ENCODE measurements at places on chromosomes 1 and 21. TPM values are rescaled to one million over a fixed set of nuclear protein-coding genes. Genes with fewer than 3 reads are reported as not detected.
A peak's percentile ranks its signal among the peaks of the same experiment; 100 is the strongest.

DNA sequence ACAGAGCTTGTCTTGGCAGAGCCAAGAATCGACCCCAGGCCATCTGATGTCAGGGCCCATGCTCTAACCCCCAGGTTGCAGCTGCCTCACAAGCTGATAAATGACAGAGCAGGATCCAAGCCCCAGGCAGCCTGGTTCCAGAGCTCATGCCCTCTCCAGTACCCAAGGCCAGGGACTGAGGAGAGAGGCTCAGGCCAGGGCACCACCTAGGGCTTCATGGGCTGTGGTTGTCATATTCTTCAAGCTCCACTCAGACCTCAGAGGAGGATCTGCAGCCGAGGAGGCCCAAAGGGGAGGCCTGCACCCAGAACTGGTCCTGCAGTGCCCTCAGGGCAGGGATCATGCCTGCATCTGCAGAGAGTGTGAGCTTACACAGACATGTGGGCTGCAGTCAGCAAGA lies 301.1 kb downstream of the MATN1 start:
- no peak for ATAC-seq

GRCh38 chr1:57800376-57800775 lies 376.5 kb upstream of the DAB1 start:
- no peak for ATAC-seq

Gene C4BPA
- total RNA-seq = not detected

DNA sequence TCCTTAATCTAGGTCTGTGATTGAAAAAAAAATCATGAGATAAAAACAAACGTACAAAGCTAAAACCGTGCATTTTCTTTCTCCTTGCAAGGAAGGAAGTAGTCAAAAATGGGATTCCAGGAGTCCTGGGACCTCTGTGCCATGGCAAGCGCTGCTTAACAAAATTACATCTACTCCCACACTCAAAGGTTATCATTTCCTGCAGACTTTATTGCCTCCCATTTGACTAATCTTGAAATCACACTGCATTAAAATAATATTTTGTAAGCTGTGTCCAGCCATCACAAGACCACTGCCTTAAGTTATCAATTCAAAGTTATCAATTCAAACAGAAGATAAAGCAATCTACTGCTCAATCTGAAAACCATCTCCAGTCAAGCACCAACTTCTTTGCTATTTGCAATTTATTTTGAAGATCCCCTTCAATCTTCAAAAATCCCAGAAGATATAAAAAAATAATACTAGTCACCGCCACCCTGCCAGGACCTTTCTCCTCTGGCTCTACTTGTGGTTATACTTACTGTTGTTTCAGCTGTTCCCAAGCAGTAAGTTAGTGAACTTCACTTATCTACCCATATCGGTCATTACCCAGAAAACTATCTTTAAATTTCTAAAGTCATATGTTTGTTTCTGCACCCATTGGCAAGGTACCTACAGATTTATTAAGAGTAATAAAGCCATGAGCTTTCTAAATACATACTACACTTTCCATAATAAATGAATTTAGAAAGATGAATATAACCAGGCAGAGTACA lies 38.1 kb upstream of the RAP1GAP start:
- ATAC-seq = no peak

- no peak for ATAC-seq
Measured at GRCh38 chr21:44910229-44911067, 10.3 kb downstream of the ITGB2 start.

Gene LAMTOR5
- total RNA-seq = 277 TPM

DNA sequence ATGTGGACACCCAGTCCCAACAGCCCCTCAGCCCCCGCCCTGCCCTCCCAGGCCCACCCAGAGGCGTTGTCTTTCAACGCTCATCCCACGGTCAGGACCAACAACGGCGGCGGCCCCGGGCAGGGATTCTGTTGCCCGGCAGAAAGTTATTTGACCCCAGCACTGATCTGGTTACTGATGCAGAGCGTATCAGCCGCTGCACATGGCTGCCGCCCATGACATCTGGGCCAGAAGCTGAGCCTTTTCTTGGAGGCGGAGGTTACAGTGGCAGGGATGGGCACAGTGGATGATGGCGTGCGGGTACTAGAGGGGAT lies 127.1 kb upstream of the ARHGEF16 start:
- no peak for ATAC-seq

DNA sequence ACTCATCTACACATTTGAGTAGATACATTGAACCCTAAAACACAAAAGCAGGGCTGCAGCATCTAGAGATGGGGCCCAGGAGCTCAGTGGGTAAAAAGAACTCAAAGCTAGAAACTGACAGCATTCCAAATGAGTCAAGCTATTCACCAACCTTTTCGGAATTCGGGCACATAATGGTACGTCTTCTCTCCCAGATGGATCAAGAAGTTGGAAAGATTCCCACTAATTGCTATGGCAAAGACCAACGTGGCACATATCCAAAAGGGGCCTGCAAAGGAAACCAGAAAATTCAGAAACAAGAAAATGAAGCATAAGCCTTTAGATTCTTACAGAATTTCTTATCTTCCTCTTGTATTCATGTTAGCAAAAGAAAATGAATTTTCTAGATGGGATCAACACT lies 18.4 kb downstream of the YIPF1 start:
- no peak for ATAC-seq

Gene AADACL4
- 0.33 TPM for total RNA-seq

DNA sequence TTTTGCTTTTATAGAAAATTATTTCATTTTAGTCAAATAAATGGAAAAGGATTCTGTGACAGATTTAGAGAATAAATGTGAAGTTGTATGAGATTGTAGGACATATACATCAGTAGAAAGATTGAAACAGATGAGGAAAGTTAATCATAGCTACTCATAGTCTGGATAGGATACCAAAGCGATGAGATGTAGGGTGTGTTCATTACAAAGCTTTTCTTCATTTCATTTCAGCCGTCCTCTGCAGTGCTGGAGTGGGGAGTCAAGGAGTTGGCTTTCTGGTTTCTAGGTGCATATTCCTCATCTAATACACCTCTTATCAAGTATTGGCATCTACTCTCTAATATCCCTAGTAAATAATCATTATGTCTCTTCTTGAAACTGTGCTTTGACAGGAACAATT lies 149.5 kb upstream of the NEGR1 start:
- no peak for ATAC-seq

Gene CHODL
- total RNA-seq = 10.3 TPM

Gene ERICH3
- 1.3 TPM for total RNA-seq

DNA sequence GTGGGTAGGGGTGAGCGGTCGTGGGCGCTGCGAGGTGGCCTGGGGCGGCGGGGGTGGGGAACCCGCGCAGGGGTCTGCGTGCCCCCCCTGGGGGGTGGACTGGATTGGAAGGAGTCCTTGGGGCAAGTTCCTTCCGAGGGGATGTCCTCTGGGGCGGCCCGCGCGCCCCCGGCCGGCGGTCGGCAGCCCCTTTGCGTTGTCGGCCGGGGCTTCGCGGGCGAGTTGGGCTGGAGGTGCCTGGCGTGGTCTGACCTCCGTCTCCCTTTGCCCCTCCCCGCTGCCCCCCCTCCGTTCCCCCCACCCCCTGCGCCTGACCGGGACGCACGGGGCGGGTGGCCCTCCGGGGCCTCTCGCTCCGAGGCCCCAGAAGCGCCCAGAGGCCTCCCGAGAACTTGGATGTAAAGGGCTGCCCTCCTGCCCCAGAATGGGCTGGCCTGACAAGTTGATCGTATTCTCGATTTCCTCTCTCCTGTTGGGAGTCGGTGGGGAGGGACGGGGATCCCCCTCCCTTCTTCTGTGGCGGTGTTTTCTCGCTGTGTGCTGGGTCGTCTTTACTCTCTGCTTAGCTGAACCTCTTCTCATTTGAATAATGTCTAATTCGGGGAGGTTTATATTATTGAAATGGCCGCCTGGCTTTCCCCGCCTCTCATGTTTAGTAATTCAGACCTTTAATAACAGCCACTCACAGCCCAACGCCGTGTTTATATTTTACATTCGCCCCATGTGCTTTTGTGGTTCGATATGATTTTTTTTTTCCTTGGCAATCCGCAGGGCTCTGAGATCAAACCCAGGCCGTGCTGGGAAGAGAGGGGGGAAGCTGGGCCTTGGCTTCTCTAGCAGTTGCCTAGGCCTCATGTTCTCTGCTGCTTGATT lies 1.3 kb downstream of the POU2F1 start:
- ATAC-seq = peak; percentile 46

Gene LIPI
- not detected for total RNA-seq

DNA sequence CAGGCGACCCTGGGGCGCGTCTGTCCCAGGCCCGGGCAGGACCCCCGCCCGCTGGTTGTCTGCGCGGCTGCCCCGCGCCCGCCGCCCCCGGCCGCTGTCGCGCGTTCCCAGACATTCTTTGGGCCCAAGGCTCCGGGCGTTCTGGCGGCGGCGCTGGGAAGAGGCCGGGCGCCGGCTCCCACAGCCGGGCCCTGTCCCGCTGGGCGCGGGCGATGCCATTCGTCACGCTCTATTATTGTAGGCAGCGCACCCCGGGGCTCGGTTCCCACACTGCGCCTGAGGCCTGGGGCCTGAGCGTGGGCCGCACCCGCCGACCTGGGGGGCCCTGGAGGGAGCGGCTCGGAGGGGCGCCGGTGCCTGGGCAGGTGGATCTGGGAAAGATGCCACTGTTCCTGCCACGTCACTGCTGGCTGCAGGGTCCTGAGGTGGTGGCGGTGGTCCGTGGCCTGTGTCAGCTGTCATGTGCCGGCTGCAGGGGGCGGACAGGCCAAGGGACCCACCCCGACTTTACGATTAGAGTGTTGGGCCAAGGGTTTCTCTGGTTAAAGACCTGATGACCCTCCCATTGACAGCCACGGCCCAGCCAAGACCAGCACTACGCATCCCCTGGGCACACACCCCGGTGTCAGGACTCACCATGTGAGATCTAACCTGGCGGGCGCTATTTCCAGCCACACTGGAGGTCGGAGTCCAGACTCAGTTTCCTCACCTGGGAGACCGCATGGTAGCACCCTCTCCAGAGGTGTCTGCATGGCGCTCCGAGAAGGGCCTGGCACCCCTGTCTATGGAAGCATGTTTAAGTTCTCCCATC lies 55.1 kb upstream of the ADARB1 start:
- no peak for ATAC-seq

- ATAC-seq = no peak
Measured at GRCh38 chr1:61732726-61733125, 7.8 kb upstream of the TM2D1 start.

Gene NR1I3
- total RNA-seq = 2.6 TPM

Gene PSRC1
- total RNA-seq = 13.5 TPM

Gene SERPINC1
- 0.32 TPM for total RNA-seq

- no peak for ATAC-seq
Measured at GRCh38 chr1:153698923-153699714, 20.6 kb downstream of the NPR1 start.

DNA sequence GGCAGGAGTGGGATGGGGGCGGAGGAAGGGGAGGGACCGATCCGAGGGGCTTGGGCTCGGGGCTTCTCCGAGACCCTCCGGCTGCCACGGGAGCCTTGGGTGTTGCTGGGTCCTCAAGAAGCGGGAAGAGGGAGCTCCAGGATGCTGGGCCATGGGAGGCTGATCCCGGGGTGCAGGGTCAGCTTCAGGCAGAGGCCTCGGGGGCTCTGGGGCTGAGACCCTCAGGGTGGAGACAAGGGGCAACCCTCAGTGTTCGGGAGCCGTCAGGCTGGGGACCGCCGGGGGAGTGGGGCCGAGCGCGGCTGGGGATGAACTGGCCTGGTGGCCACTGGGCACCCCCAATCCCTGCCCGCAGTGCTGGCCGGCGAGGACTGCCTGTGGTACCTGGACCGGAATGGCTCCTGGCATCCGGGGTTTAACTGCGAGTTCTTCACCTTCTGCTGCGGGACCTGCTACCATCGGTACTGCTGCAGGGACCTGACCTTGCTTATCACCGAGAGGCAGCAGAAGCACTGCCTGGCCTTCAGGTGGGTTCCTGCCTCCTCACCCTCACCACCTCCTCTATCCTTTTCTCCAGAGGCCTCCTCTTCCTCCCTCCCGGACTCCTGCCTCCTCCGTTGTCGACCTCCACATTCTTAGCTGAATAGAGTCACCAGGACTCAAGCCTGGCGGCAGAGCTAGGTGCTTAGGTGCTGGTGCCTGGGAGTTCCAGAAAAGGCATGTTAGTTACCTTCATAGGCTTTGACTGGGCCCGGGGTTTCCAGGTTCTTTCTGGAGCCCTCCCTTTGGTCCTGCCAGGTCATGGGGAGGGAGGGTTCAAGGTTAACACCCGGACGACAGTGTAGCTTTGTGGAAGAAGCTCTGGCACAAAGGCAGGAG lies 631 bp downstream of the SHISA4 start:
- no peak for ATAC-seq

- peak; percentile 57 for ATAC-seq
Measured at GRCh38 chr21:43355266-43355924, 71.5 kb downstream of the SIK1 start.

Gene UMODL1
- total RNA-seq = 0.14 TPM

DNA sequence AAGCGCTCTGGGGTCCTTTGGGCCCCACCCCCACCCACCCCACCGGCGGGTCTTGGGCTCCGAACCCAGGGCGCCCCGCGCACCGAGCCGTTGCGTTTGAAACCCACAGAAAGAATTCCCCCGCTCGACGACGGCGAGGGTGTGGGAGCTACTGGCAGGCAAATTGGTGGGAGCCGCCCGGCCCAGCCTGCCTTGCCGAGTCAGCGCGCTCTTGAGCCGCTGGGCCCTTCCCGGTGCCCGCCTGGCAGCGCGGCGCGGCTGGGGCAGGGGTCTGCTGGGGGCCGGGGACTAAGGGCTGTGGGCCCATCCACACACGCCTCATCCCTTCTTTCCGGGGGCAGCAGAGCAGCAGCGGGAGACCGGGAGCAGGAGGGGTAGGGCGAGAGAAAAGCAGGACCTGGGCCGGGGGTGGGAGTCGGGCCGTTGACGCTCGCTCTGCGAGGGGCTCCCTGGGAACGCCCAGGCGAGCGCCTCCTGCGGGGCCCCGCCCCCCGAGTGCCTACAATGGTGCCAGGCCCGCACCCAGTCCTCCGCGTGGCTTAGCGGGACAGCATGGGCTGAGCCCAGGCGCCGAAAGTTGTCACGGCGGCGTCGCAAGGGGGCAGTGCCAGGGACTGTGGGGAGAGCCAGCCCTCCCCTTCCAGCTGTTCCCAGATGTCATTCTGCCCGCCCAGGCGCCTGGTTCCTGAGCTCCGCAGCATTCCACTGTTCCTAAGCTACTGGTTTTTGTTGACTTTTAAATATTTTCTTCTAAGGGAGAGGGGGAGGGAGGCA lies at the start of gene C1orf94:
TSS of gene C1orf94 (plus strand) at position 78 of the 774 bp plus-strand sequence. CDS start 883 bp downstream, outside the sequence.
- no peak for ATAC-seq

DNA sequence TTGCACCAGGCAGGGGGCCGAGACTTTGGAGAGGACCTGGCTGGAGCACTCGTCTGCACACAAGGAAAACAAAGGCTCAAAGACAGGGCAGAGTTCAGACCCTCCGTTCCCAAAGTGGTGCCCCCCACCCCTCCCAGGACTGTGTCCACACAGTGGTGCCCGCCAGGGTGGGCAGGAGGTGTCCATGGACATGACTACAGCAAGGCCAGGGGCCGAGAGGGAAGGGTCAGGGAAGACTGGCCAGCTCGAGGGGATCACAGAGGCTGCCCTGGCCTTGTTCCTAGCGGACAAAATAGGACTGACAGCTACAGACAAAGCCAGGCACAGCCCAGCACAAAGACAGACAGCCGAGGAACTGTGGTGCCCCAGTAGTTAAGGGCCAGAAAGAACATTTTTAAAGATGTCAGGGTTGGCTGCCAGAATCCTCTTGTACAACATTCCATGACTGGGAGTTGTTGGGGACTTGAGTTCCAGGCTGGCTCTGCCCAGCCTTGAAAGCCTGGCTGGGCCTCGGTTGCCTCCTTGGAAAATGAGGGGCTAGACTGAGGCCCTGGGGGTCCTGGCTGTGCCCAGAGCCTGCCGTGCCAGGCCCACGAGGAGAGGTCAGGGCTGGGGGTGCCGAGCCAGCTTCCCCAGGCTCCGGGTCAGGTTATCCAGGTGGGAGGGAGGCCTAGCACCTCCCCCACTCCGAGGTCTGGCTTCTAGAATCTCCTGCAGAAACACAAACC lies 63.7 kb downstream of the SLX9 start:
- ATAC-seq = no peak

- no peak for ATAC-seq
Measured at GRCh38 chr1:219664310-219665029, 51.6 kb upstream of the ZC3H11B start.

Data from motor neuron (in vitro differentiated cells).